ENCODE measurements at places on chromosomes 5 and 9. TPM values are rescaled to one million over a fixed set of nuclear protein-coding genes. Genes with fewer than 3 reads are reported as not detected.

Gene F2RL2
- 0.89 TPM for polyA plus RNA-seq

Gene DCTN3
- 96.6 TPM for polyA plus RNA-seq

Gene ORM2
- polyA plus RNA-seq: not detected

Gene ARHGAP26
- polyA plus RNA-seq: 13.7 TPM

Gene HRCT1
- polyA plus RNA-seq: 0.60 TPM

Gene TCF7
- polyA plus RNA-seq: 14.7 TPM

Gene ST8SIA4
- 7.9 TPM for polyA plus RNA-seq

Gene SHOC1
- 0.64 TPM for polyA plus RNA-seq

Gene NR6A1
- polyA plus RNA-seq: 1.1 TPM

Gene PCDHB5
- polyA plus RNA-seq: 9.0 TPM

Gene PCDHB2
- 11.5 TPM for polyA plus RNA-seq

Gene PNPLA7
- polyA plus RNA-seq: 2.4 TPM

Gene MTX3
- polyA plus RNA-seq: 24.0 TPM

Gene GABRA1
- polyA plus RNA-seq: not detected

Data from renal cortex interstitium (tissue), 15 donors.